ENCODE measurements at places on chromosomes 2 and 18.

GRCh38 chr2:112183327-112184025 is 45.3 kb downstream of the FBLN7 start:
- no peak for DNase-seq

- DNase-seq = no peak
These were observed 10.0 kb downstream of the RDH14 start for GRCh38 chr2:18550433-18550832.

- no peak for DNase-seq
These were observed 628 bp downstream of the SH2D6 start for GRCh38 chr2:85419009-85419675.

DNA sequence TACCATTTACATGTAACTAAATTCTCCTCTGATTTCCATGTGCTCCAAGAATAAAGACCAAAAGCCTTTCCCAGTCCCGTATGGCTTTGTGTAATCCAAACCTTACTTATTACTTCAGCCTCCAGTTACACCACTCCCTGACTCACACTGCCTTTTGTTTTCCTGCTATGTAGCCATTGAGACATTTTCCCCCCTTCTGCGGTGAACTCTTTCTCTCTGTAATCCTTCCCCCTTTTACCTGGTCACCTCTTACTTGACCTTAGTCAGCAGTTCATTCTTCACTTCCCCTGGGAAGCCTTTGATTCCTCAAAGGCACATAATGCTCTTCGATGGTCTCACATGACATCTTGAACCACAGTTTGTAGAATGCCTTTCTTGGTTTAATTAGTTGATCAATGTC is 256.0 kb upstream of the FANCL start:
- DNase-seq = no peak

DNA sequence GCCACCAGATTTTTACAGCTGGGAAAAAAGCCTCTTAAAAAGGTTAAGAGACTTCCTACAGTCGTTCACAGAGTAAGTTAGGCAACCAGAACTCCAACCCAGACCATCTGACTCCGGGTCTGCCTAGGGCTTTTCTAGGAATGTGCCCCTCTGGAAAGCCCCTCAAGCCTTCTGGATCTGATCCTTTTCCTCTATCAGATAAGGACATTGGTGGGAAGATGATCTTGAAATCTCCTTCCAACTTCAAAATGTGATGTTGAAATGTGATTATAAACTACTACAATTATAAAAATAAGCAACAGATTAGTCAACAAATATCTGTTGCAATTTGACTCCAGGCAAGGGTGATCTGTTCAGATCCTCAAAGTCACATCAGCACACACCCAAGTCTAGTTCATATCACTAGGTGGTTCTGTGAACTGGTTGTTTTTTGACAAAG is 270.4 kb downstream of the ARHGAP15 start:
- DNase-seq = no peak

DNA sequence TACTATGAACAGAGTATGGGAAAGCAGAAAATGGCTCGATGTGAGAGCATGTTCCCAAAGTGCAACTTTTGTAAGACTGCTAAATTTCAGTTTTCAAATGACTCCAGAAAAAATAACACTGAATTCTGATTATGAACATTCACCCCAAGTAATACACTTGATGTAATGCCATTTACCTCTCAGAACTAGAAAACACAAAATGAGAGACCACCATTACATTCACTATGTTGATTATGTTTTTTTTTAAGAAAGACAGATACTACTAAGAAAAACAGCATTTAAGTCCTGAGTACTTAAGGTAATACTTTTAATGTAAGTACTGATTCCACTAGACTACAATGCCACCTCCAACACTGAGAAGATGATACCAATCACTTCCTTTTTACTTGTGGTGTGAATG is 38.5 kb downstream of the SFT2D3 start:
- no peak for DNase-seq

GRCh38 chr2:9356261-9356660 is 67.1 kb downstream of the ITGB1BP1 start:
- DNase-seq = no peak

GRCh38 chr18:66209656-66210055 is 394.2 kb downstream of the CDH19 start:
- DNase-seq = no peak

GRCh38 chr18:35998967-35999366 is 26.5 kb downstream of the RMP24 start:
- DNase-seq = no peak

DNA sequence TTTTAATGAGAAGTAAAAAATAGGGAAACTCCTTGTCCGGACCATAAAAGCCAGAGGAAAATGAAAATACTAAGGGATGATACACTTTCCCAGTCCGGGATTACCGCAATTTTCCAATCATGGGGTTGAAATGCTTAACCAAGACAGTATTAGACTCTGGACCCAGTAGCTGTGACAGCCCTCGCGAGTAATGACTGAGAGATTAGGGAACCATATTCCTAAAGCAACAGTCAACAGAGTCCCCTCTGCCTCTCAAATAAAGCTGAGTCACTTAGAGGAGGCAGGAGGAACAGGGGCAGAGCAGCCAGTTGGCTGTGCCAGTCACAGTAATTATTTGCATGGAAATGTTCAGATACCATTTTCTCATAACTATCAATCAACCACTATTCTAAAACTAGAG is 34.8 kb downstream of the GPATCH11 start:
- no peak for DNase-seq

DNA sequence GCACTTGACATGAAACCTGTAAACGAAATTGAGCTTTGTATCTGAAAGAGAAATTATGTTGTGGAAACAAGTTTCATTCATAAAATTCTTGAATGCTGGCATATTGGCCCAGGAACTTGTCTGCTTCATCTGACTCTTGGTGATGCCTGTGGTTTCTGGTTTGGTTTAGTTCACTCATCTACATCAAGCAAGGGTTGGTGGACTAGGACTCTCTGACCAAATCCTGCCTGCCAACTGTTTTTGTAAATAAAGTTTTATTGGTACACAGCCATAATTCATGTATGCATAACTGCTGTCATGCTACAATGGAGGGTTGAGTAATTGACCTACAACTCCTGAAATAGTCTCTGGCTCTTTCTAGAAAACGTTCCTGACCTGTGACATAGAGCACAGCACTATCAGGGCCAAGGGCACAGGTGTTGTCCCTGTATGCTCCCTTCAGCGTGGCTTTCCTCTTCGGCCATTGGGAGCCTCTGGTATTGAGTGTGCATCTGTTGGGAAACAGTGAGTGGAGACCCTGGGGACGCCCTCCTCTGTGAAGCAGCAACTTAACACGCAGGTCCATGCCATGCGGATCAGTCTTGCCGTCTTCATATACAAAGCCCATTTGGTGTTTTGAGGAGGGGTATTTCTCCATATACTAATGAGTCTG is 226.3 kb downstream of the SH3RF3 start:
- DNase-seq = no peak

DNA sequence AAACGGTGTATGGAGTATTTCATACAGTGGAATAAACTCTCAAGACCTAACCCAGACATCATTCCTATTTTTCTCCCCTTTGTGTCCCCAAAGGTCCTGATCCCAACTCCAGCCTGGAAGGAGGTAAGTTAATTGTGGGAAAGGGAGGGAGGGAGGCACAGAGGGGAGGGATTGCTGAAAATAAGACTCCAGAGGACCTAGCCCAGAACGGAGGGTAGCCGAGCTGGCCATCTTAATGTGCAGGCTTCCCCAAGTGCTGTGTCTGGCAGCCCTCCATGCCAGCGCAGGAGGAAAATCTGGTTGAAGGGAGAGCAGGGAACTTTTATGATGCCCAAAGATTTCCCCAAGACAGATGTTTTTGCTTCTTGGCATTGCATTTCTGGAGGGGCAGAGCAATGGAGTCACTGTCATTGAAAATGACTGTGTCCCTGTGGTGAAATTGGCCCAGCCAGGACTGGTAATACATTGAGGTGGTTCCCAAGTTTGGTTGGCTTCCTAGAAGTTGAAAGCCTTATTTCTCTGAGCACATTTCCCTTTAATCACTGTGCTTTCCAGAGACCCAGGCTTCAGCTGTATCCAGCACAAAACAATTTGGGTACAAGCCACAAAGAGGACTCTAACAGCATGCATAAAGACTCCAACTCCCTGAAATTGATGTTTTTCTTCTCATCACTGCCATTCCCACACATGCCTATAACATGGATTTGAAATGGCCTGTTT is 202.7 kb downstream of the AGPS start:
- no peak for DNase-seq

DNA sequence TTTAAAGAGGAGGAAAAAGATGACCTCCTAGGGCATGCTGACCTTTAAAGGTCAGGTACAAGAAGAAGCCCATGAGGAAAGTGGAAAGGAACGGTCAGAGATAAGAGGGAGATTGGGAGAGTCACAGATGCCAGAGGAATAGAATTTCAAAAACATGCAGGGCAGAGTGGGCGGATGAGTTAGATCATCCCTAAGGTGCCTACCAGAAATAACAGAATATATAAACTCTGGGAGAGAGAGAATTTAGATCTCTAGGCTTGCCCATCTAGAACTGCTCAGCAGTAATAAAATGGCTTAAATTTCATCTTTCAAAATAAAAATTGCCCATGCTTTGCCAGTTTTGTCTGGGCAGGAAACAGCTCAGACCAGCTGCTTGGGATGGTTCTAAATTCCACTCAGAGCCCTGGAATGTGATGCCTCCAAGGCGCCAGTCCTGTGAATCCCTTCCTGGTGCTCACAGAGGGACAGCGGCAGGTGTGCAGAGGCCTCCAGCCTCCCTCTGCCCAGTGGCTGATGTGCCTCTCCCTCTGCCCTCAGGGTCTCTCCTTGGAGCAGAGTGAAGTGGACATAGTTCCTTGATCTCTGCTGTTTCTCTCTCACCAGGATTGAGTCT is 130.9 kb downstream of the ANTXR1 start:
- no peak for DNase-seq

- DNase-seq = no peak
These were observed 152.1 kb downstream of the PXDN start for GRCh38 chr2:1591978-1592907.

GRCh38 chr2:68721482-68722101 is 13.0 kb upstream of the ARHGAP25 start:
- DNase-seq = no peak

DNA sequence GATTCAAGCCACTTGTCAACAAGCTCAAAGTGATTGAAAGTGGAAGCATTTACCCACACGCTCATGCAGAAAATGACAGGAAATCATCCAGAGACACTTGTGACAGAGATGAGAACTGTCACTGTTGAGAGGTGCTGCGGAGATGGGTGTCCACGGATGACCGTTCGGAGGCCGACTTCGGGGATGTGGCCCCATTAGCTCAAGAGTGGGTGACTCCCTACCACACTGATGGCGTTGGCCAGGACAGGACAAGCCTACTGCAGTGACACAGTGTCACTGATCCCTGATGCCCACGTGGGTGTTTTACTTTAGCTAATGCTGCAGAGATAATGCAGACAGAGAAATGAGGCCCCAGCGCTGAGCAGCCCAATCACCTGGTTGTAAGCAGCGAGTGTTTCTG is 81.5 kb upstream of the YWHAQ start:
- DNase-seq = no peak

DNA sequence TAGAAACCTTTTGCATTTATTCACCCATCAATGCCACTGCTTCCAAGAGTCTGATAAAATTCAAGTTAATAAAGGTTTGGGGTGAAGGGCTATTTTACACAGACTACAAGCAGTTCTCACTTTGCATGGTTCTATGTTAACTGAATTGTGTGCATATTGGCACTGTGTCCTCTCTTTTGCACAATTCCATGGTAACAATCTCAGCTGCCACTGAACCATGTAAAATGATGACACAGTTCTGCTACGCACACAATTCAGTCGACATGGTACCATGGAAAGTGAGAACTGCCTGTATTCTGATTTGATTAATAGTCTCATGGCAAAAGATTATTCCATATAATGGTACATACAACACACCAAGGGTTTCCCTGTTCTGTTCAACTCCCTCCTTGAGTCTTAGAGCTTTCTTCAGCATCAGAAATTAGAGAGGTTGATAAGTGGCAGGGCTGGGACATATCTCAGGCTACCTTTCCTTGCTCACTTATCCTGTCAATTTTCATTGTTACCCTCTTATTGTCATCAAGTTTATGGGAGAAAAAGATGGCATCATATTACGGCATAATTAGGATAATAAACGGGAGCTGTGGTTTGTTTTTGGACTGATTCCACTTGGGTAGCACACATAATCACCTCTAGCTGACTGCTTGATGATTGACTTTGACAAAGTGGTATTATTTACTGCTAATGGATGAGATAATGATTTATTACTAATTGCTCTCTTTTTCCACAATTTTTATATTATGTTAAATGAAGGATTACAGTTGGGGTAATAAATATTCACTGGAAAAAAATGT is 139.3 kb upstream of the CREB1 start:
- no peak for DNase-seq

DNA sequence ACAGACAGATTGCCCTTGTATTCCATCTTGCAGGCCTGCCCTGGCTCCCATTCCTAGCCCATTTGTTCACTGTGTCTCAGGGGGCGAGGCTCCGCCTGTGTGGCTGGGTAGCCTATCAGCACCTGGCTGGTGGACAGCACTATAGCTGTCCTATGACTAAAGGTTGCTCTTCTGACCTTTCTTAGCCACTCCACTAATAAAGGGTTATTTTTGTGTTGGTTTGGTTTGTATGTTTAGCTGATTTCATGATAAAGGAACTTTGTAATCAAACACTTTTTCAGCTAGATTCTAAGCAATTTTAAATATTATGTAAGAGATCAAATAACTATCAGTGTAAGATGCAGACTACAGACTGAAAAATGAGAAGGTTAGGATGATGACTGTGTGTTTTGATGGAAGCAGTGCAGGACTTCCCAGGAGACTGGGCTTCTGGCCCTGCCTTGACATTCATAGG is 72.2 kb downstream of the CRIM1 start:
- DNase-seq = no peak

GRCh38 chr2:134718023-134718816 is 580 bp downstream of the TMEM163 start:
- DNase-seq = peak; percentile 40

DNA sequence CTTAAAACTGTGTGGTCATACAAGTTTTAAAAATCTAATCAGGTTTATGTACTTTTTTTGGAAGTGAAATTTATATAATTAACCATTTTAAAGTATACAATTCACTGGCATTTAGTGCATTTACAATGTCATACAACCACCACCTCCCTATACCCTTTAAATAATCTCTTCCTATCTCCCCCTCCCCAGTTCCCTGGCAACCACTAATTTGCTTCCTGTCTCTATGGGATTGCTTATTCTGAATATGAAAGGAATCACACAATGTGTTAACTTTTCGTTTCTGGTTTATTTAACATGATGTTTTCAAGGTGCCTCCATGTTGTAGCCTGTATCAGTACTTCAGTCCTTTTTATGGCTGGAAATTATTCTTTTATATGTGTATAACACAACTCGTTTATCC is 19.4 kb downstream of the CHMP3 start:
- DNase-seq = no peak

GRCh38 chr18:6198585-6198984 is 216.1 kb downstream of the L3MBTL4 start:
- no peak for DNase-seq

DNA sequence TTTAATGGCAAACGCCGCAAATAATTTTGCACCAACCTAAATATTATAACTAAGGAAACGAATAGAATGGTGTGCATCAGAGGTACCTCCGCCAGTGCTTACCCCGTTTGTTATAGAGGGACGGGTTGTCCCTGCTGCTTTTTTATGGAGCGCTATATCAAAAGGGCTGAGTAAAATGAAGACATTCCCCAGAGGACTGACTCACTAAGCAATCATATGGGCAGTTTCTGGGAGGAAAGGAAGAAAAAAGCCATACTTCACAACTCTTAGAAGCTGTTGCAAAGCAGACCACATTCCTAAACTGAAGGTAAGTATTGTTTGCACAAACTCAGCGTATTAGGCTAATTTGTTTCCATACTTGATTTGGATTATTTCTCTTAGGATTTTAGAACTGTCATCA is 12.9 kb downstream of the ID2 start:
- no peak for DNase-seq

- DNase-seq = peak; percentile 83
These were observed 84.6 kb downstream of the NRP2 start for GRCh38 chr2:205766779-205767359.
